ENCODE measurements at places on chromosomes 16 and 17. TPM values are rescaled to one million over a fixed set of nuclear protein-coding genes. Genes with fewer than 3 reads are reported as not detected.

DNA sequence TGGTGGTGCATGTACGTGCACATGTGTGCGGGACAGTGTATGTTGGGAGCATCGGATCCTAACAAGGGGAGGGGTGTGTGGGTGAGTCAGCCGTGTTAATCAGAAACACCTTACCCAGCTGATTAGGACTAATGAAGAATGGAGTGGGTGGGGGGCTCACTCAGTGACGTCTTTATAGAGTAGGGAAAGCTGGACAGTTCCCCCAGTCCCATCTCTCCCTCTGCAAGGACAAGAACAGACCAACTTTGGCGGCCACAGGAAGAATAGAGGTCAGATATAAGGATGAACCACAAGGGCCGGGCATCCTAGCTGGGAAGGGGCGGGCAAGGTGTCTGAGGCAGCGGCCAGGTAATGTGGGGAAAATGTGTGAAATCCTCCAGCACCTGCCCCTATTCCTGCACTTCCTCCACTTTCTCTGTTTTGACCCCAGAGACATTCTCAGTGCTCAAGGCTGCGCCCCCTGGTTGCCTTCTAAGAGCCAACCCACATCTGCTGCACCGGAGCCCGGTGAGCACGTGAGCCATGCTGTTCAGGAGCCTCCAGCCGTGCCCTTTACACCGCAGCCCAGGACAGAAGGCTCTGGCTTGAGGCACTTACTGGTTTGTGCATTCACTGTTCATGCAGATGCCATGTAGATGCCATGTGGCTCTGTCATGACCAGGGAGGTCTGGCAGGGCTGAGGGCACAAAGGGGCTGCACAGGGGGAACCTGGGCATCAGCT lies 18.9 kb upstream of the TBX21 start:
- DNase-seq, result no peak

DNA sequence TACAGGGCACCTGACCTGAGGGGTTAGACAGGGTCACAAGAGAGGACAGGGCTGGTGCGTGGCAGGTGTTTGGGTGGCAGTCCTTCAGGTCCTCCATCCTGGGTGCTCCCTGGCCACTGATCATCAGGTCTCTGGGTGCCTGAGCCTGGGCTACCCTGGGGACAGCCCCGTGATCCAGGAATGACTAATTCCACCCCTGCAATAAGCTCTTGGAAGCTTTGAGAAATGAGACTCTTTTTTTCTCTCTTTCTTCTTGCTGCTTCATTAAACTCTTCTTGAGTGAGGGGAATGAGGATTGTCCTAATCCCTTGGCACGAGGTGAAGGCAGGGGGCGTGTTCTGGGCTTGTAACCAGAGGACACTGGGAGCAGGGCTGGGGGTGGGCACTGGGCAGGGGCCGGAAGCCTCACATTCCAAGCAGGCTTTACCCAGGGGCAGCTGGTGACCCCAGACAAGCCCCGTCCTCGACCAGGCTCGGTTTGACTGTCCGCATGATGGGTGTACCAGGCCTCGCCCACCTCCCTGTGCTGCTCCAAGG lies 21.4 kb upstream of the SPNS2 start:
- DNase-seq, result no peak

- no peak for DNase-seq
Observed at GRCh38 chr16:68356249-68356918, 45.6 kb downstream of the PRMT7 start.

GRCh38 chr17:43917348-43918025 lies 10.2 kb upstream of the MPP2 start:
- DNase-seq, result no peak

DNA sequence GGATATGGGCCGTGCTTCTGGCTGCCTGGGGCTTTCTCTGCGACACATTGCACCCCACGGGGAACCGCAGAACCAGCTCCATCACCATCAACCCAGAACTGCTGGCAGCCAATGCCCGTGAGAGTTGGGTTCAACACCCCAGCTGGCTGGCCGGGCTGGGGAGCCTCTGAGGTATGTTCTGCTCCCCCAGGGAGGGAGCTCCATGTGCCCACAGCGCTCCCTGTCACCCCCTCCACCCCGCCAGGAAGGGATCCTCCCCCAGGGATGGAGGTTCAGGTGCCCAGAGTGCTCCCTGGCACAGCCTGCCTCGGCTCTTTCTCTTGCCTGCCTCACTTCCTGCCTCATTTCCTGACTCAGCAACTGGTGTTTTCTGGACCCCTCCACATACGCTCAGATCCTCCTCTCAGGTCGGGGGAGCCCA lies 24.2 kb upstream of the MPRIP start:
- no peak for DNase-seq

- DNase-seq, result no peak
Observed at GRCh38 chr16:88967830-88968588, 9.0 kb downstream of the CBFA2T3 start.

DNA sequence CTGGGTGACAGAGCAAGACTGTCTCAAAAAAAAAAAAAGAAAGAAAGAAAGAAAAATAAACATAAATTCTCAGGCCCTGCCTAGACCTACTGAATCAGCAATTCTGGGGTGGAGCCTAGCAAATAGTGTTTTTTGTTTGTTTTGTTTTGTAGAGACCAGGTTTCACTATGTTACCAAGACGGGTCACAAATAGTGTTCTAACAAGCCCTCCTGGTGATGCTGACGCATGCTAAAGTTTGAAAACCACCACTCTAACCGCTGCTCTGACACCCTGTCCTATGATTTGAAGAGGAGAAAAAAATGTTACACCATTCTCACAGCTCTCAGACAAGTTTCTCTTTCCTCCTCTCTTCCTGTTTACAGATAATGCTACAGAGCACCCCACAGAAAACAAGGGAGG lies 1.5 kb downstream of the MRPL10 start:
- DNase-seq, result no peak

DNA sequence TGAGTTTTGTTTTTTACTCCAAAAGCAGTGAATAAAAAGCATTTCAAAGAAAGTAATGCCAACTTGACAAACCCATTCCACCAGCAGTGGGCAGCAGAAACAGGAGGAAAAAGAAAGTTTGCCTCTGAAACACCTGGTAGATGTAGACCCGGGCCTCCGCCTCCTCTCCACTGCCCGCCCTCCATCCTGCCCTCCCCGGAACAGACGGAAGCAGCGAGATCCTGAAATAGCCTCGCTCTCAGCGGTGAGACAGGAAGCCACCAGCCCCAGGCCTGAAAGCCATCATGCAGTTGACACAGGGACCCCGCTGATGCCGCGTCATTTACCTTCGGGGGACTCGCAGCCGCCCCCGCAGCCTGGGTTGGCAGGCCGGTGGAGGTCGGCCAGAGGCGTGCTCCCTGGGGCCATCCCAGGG lies 67.8 kb downstream of the C16orf78 start:
- DNase-seq, result no peak

DNA sequence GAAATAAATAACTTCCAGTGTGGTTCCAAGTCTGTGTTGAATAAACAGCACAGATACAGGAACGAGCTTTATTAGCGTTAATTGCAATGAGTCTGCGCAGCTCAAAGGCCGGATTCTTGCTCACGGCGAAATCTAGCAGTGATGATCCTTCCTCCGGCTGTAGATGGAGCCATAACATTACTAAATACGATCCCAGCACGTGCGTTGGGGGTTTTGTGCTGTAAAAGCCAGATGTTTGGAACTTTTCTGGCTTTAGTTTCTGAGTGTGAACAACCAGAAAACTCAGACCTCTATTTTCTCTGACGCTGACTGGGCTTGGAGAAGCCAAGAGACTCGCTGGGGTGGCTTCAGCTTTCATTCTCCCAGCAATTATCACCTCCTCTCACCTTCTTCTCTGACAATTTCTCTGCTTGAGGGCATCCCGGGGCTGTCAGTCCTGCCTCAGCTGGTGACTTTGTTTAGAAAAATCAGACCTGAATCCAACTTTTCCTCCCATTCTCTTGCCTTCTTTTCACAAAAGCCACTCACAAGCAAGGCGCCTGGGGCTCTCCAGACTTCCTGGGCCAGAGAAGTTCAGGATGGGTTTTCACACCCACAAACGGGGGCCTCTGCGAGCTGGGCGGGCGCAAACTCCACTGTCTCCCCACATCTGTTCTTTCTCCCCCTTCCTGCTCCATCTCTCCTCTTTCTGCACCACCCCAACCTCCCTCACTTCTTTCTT lies 47.1 kb upstream of the AKTIP start:
- peak; percentile 69 for DNase-seq

- no peak for DNase-seq
Observed at GRCh38 chr17:41772218-41772585, 14.3 kb downstream of the JUP start.

GRCh38 chr17:79854080-79855060 lies 15.1 kb upstream of the CBX4 start:
- no peak for DNase-seq

The TEX14 gene
- not detected for total RNA-seq

The HIRIP3 gene
- 17.1 TPM for total RNA-seq

The MYO1D gene
- total RNA-seq, result 0.07 TPM

The RAB26 gene
- 3.8 TPM for total RNA-seq

The SULT1A1 gene
- total RNA-seq, result 0.91 TPM

The CNGB1 gene
- total RNA-seq, result not detected

The DLG4 gene
- total RNA-seq, result 4.7 TPM

The P3H4 gene
- total RNA-seq, result 51.6 TPM
